ENCODE measurements at places on chromosomes 1 and 21. TPM values are rescaled to one million over a fixed set of nuclear protein-coding genes. Genes with fewer than 3 reads are reported as not detected.

DNA sequence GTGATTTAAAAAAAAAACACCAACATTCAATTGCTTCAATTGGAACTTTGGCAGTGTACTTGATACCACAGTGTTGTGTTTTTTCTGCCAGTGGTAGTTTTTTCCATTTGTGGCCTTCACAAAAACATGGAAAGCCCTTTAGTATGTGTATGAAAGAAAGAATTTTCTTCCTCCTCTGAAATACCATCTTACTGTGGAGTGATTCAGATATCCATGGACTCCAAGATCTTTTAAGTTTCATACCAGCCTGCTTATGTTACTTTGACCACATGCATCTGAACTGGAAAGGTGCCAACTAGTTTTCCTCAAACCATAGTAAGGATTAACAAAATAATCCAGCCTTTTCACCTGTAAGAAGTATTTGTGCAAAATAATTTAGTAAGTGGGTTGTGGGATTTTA lies 3.4 kb downstream of the PPP2R5A start:
- DNase-seq = no peak

DNA sequence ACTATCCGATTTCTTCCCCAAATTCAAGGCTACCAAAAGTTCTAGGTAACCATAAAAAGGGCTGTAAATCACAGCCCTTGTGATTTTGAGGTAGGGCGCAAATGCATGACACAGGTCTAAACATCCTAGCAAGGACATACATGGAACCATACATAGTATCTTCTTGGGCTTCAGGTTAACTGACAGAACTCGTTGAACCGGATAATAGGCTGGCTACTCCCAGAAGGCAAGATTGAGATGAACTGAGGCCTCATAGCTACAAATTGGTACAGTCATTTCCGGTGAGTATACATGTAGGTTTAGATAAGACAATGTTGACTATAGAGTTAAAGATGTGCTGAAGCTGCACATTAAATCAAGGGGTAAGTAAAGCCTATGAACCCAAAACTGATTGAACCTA lies 27.3 kb upstream of the TP53BP2 start:
- DNase-seq = no peak

GRCh38 chr21:36422279-36423098 lies 37.3 kb downstream of the CHAF1B start:
- peak; percentile 56 for DNase-seq

- no peak for DNase-seq
These were observed 237.6 kb upstream of the DUSP10 start for GRCh38 chr1:221979444-221980032.

GRCh38 chr1:229941160-229941559 lies 125.9 kb upstream of the GALNT2 start:
- no peak for DNase-seq

The CR1L gene
- not detected for total RNA-seq

The SNRPE gene
- 48.7 TPM for total RNA-seq

The IL19 gene
- not detected for total RNA-seq
